ENCODE measurements at places on chromosomes 7 and 10. TPM values are rescaled to one million over a fixed set of nuclear protein-coding genes. Genes with fewer than 3 reads are reported as not detected.

GRCh38 chr7:47803846-47804245 is 144.4 kb downstream of the PKD1L1 start:
- no peak for DNase-seq
- H3K36me3 ChIP-seq, result no peaks in the 10 kb centered on the region
- peaks cover 31% of the 10 kb centered on the region for H3K4me1 ChIP-seq
- H3K27ac ChIP-seq, result no peak overlapping the region

Gene TMEM196
- not detected for total RNA-seq

DNA sequence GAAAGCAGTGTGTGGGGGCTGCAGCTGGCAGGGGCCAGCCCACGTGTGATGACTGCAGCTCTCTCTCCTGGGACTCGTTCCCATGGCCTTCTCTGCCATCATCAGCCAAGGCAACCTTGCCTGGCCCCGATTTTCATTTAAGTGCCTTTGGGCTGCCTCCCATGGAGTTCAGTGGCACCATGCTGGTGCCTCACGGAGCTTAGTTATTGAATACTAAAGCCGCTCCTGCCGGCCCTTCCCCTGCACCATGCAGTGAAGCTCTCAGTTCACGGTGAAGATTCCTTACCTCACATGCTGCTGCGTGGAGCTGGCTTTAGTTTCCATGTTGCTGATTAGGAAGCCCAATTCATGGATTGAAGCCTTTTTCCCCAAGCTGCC is 141.5 kb upstream of the EEPD1 start:
- no peak overlapping the region for H3K4me3 ChIP-seq
- no peaks in the 10 kb centered on the region for H3K36me3 ChIP-seq
- no peaks in the 10 kb centered on the region for H3K27me3 ChIP-seq
- H3K27ac ChIP-seq, result no peak overlapping the region
- H3K4me1 ChIP-seq, result no peaks in the 10 kb centered on the region

DNA sequence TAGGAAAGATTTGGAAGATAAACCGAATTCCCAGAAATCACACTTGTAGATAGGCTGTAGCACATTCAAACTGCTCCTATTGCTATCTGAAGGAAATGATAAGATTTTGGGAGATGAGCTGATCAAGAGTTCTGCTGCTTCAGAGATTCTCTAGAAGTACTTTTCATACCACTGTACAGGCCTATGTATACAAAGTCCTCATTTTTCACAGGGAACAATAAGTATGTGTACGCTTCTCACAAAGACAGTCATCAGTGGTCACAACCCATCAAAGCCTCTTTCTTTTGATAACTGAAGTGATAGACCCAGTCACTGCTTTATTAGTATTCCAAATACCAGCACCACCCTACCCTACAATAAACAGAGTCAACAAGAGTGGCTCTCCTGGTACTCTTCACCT is 15.6 kb upstream of the SEPTIN7 start:
- H3K4me3 ChIP-seq, result no peak overlapping the region
- H3K27ac ChIP-seq, result no peak overlapping the region
- no peak for DNase-seq
- H3K36me3 ChIP-seq, result no peaks in the 10 kb centered on the region

DNA sequence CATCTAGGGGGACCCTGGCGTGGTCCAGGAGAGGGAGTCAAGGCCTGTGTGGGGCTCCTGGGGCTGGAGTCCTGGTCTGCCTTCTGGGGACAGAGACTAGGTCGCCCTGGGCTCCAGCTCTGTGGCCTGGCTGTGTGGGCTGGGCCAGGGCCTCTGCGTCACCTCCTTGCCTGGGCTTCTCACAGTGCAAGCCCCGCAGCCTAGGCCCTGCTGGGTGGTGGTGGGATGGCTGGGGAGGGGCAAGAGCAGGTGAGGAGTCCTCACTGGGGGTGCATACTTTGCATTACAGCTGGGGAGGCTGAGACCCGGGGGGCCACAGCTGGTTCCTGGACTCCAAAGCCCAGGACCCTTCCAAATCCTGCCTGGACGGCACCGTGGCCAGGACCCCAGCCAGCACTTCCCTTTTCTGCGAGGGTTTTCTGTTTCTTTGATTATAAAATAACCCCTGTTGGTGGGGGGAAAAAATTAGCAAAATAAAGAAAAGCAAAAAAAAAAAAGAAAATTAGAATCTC is 23.5 kb downstream of the PWWP2B start:
- H3K4me3 ChIP-seq, result no peak overlapping the region
- peaks cover 15% of the 10 kb centered on the region for H3K4me1 ChIP-seq
- H3K27me3 ChIP-seq, result no peaks in the 10 kb centered on the region
- no peak overlapping the region for H3K27ac ChIP-seq

GRCh38 chr10:90389876-90390275 is 468.0 kb downstream of the HTR7 start:
- no peaks in the 10 kb centered on the region for H3K27me3 ChIP-seq
- no peaks in the 10 kb centered on the region for H3K36me3 ChIP-seq
- peaks cover 4% of the 10 kb centered on the region for H3K4me1 ChIP-seq
- H3K4me3 ChIP-seq, result no peak overlapping the region

GRCh38 chr10:44354771-44355170 is 30.1 kb downstream of the CXCL12 start:
- no peaks in the 10 kb centered on the region for H3K36me3 ChIP-seq
- no peak for DNase-seq
- H3K27me3 ChIP-seq, result no peaks in the 10 kb centered on the region
- H3K4me3 ChIP-seq, result no peak overlapping the region
- no peaks in the 10 kb centered on the region for H3K4me1 ChIP-seq
- no peak overlapping the region for H3K27ac ChIP-seq

All from endothelial cell of umbilical vein (primary cell).